Progenitor cell of endocrine pancreas (in vitro differentiated cells): ENCODE measurements at places on chromosomes 12 and 14. TPM values are rescaled to one million over a fixed set of nuclear protein-coding genes. Genes with fewer than 3 reads are reported as not detected.

TSPAN8 gene
- total RNA-seq = 0.33 and 1.0 TPM in 2 replicates

DNA sequence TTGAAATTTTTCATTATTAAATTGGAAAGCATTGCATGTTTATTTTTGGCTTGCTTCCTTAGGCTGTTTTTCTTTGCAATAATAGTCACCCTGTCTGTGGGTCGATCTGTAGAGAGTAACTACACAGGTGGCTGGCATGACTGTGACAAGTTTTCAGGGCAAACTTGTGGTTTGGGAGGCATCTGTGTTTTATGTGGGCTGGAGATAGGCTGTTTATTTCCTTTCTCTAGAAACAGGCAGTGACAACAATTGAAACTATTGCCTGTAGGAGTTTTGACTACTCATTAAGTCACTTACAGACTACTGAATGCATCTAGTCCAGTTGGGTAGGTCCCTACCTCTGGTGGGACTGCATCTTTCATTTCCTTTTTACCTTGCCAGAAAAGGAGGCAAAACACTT, 155.6 kb downstream of the DYRK2 start:
- no peak overlapping the region for H3K27ac ChIP-seq
- no peaks in the 10 kb centered on the region for H3K27me3 ChIP-seq
- DNase-seq = no peak
- H3K36me3 ChIP-seq = no peaks in the 10 kb centered on the region

GRCh38 chr14:105074601-105075053, 9.4 kb upstream of the GPR132 start:
- DNase-seq = no peak
- H3K27me3 ChIP-seq = peaks cover 13% of the 10 kb centered on the region
- H3K4me3 ChIP-seq = no peak overlapping the region
- peaks cover 2% of the 10 kb centered on the region for H3K4me1 ChIP-seq

TCL1B gene
- not detected in 2 replicates for total RNA-seq

DYNLL1 gene
- 356 and 386 TPM in 2 replicates for total RNA-seq

- H3K4me1 ChIP-seq = no peaks in the 10 kb centered on the region
- DNase-seq = no peak
- no peaks in the 10 kb centered on the region for H3K36me3 ChIP-seq
- no peak overlapping the region for H3K27ac ChIP-seq
- H3K27me3 ChIP-seq = no peaks in the 10 kb centered on the region
Measured at GRCh38 chr14:31505411-31505810, 17.6 kb upstream of the GPR33 start.

GRCh38 chr12:131511391-131511802, 199.5 kb upstream of the SFSWAP start:
- DNase-seq = no peak
- H3K36me3 ChIP-seq = no peaks in the 10 kb centered on the region
- H3K27me3 ChIP-seq = peaks cover 27% of the 10 kb centered on the region

GRCh38 chr14:63174760-63175191, 29.5 kb upstream of the RHOJ start:
- peaks cover 9% of the 10 kb centered on the region for H3K27me3 ChIP-seq
- H3K4me1 ChIP-seq = no peaks in the 10 kb centered on the region
- no peak overlapping the region for H3K4me3 ChIP-seq
- no peak for DNase-seq
- no peaks in the 10 kb centered on the region for H3K36me3 ChIP-seq

TRIM9 gene
- total RNA-seq = 1.7 and 2.6 TPM in 2 replicates

DNA sequence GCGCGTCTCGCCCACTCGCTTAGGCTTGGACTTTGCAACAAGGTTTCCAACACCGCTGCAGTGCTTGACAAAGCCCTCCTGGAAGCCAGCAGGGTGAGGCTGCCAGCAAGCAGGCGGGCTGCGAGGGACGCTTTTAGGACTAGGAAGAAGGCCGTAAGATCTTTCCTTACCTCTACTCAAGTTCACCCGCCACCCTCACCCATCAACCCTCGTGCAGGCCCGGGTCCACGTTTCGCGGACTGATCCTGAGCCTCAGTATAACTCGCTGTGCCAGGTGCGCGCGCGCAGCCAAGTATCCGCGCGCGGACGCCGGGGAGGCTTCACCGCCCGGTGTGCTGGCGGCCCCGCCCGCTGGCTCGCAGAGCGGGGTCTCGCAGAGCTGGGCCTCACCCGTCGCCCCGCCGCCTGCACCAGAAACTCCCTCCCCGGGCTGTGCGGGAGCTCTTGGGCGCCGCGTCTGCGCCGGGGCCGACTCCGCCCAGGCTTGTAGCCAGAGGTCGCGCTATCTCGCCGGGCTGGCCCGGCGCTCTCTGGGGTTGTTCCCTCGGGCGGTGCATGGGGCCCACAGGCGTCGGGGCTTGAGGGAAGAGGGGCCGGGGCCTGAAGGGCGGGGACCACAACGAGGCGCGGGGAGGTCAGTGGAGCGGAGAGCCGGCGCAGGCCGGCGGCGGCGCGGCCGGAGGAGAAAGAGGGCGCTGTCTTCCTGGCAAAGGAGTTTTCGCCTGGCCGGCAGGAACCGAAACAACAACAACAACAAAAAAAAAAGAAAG, 7.6 kb upstream of the SIX1 start:
- DNase-seq = peak; percentile 56

DNA sequence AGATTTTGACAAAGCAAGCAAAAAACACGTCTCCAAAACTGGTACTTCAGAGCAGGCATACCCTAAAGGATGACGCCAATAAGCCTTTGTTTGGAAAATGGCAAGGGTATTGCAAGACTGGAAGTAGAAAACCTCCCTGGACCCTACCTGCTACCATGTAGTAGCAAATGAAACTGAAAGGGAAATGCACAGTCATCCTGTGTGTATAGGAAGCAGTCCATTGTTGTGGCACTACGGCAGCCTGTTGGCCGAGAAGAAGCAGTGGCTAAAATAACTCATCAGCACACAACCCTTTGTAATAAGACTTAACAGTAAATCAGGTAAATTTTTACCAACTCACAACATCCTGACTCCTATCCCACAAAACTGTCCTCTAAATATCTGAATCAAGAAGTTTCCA, 386.4 kb downstream of the RGS6 start:
- DNase-seq = no peak
- no peak overlapping the region for H3K27ac ChIP-seq
- H3K27me3 ChIP-seq = no peaks in the 10 kb centered on the region
- H3K4me1 ChIP-seq = peaks cover 9% of the 10 kb centered on the region
- H3K4me3 ChIP-seq = no peak overlapping the region

DNA sequence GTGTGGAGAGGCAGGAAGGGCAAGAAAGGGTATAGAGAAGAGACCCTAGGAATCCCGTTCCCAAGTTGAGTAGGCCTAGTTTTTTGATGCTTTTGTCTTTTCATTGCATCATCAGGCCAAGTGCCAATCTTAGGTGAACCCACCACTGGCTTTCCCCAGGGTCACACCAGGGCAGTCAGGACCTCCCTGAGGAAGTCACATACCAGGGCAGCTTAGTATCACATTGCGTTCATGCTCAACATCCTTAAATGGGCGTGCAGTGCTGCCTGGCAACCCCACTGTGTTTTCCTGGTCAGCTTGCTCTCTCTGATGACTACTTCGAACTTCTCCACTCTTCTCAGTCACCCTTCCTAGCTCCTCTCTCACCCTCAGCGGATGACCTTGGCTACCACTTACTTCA, 9.0 kb downstream of the ASIC1 start:
- no peaks in the 10 kb centered on the region for H3K36me3 ChIP-seq
- DNase-seq = no peak
- no peak overlapping the region for H3K27ac ChIP-seq
- peaks cover 16% of the 10 kb centered on the region for H3K27me3 ChIP-seq
- no peaks in the 10 kb centered on the region for H3K4me1 ChIP-seq
- no peak overlapping the region for H3K4me3 ChIP-seq

COX8C gene
- total RNA-seq = 1.1 TPM in 1 of 2 replicates, not detected in the other

- peaks cover 3% of the 10 kb centered on the region for H3K4me1 ChIP-seq
- no peak overlapping the region for H3K4me3 ChIP-seq
- peaks cover 10% of the 10 kb centered on the region for H3K36me3 ChIP-seq
- no peak for DNase-seq
Measured at GRCh38 chr12:70319605-70320004, 46.5 kb upstream of the KCNMB4 start.

- H3K4me1 ChIP-seq = no peaks in the 10 kb centered on the region
- H3K27ac ChIP-seq = no peak overlapping the region
- H3K4me3 ChIP-seq = no peak overlapping the region
Measured at GRCh38 chr12:103455020-103455763, 40.6 kb downstream of the C12orf42 start.

- H3K4me3 ChIP-seq = no peak overlapping the region
- H3K4me1 ChIP-seq = no peaks in the 10 kb centered on the region
- no peak for DNase-seq
- H3K27me3 ChIP-seq = peaks cover 75% of the 10 kb centered on the region
- no peak overlapping the region for H3K27ac ChIP-seq
Measured at GRCh38 chr12:13973996-13974395, 7.4 kb downstream of the GRIN2B start.

VDR gene
- 0.31 and 0.38 TPM in 2 replicates for total RNA-seq

GRCh38 chr12:66932126-66932525, 253.2 kb upstream of the GRIP1 start:
- peaks cover 11% of the 10 kb centered on the region for H3K4me1 ChIP-seq
- no peaks in the 10 kb centered on the region for H3K27me3 ChIP-seq
- no peak overlapping the region for H3K27ac ChIP-seq
- H3K36me3 ChIP-seq = peaks cover under 1% of the 10 kb centered on the region
- no peak for DNase-seq
- H3K4me3 ChIP-seq = no peak overlapping the region

- H3K27me3 ChIP-seq = no peaks in the 10 kb centered on the region
- peaks cover 3% of the 10 kb centered on the region for H3K4me1 ChIP-seq
- H3K27ac ChIP-seq = no peak overlapping the region
- H3K36me3 ChIP-seq = no peaks in the 10 kb centered on the region
- DNase-seq = no peak
- no peak overlapping the region for H3K4me3 ChIP-seq
Measured at GRCh38 chr12:61846765-61847164, 413.4 kb upstream of the USP15 start.

GRCh38 chr14:53128303-53129028, 24.7 kb downstream of the DDHD1 start:
- DNase-seq = no peak
- H3K36me3 ChIP-seq = peaks cover 3% of the 10 kb centered on the region
- no peak overlapping the region for H3K4me3 ChIP-seq
- no peaks in the 10 kb centered on the region for H3K4me1 ChIP-seq
- no peak overlapping the region for H3K27ac ChIP-seq

DLK1 gene
- total RNA-seq = 5,491 and 5,856 TPM in 2 replicates

- no peak overlapping the region for H3K4me3 ChIP-seq
- H3K27ac ChIP-seq = no peak overlapping the region
- no peaks in the 10 kb centered on the region for H3K36me3 ChIP-seq
- no peaks in the 10 kb centered on the region for H3K4me1 ChIP-seq
Measured at GRCh38 chr12:60391791-60392190, 796.0 kb downstream of the SLC16A7 start.

- DNase-seq = no peak
- H3K36me3 ChIP-seq = no peaks in the 10 kb centered on the region
- H3K27me3 ChIP-seq = no peaks in the 10 kb centered on the region
- no peak overlapping the region for H3K4me3 ChIP-seq
- no peaks in the 10 kb centered on the region for H3K4me1 ChIP-seq
- no peak overlapping the region for H3K27ac ChIP-seq
Measured at GRCh38 chr14:40053416-40053815, 621.2 kb upstream of the FBXO33 start.

FBXL14 gene
- 33.9 and 37.7 TPM in 2 replicates for total RNA-seq

DNA sequence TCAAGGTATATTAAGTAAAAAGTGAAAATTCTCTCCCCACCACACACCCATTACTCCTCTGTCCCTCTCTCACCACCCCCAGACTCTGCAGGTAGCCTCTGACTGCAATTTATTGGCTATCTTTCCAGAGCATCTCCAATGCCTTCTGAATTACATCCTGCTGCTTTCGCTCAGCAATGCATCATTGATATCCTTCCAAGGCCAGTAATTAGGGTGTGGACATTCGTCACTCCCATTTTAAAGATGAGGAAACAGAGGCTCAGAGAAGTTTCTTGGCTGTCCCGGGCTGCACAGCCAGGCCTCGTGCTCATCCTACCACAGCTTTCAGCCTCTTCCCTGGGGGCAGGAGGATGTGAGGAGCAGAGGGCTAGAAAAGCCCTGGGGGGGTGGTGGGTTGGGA, 23.6 kb upstream of the PGF start:
- peaks cover 19% of the 10 kb centered on the region for H3K4me1 ChIP-seq
- H3K36me3 ChIP-seq = no peaks in the 10 kb centered on the region
- no peak overlapping the region for H3K4me3 ChIP-seq
- peaks cover 40% of the 10 kb centered on the region for H3K27me3 ChIP-seq
- DNase-seq = no peak
- H3K27ac ChIP-seq = peak overlapping the region; percentile 60

- no peaks in the 10 kb centered on the region for H3K36me3 ChIP-seq
- H3K4me1 ChIP-seq = no peaks in the 10 kb centered on the region
- peaks cover 64% of the 10 kb centered on the region for H3K27me3 ChIP-seq
- no peak overlapping the region for H3K4me3 ChIP-seq
Measured at GRCh38 chr12:52362118-52362726, 5.1 kb downstream of the KRT85 start.

BATF gene
- 0.55 TPM in 1 of 2 replicates, not detected in the other for total RNA-seq

GRCh38 chr12:39127401-39127800, 222.0 kb upstream of the CPNE8 start:
- H3K27me3 ChIP-seq = no peaks in the 10 kb centered on the region
- no peak overlapping the region for H3K4me3 ChIP-seq
- peaks cover 2% of the 10 kb centered on the region for H3K4me1 ChIP-seq
- no peak for DNase-seq

DNA sequence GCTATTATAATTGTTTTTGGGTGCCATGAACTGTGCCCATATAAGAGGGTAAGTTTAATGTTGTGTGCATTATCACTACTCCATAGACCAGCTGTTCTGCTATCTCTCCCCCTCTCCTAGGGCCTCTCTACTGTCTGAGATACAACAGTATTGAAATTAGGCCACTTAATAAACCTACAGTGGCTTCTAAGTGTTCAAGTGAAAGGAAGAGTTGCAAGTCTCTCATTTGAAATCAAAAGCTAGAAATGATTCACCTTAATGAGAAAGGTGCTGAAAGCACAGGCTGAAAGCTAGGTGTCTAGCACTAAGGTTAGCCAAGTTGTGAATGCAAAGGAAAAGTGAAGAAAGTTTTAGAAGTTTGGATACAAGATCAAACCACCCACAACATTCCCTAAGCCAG, 168.0 kb downstream of the SLC16A7 start:
- peaks cover 2% of the 10 kb centered on the region for H3K4me1 ChIP-seq
- no peaks in the 10 kb centered on the region for H3K27me3 ChIP-seq
- H3K4me3 ChIP-seq = no peak overlapping the region
- H3K27ac ChIP-seq = no peak overlapping the region

FAM186B gene
- 0.20 and 0.24 TPM in 2 replicates for total RNA-seq

GRCh38 chr12:83065562-83065961, 378.9 kb downstream of the TMTC2 start:
- no peak for DNase-seq
- H3K27ac ChIP-seq = no peak overlapping the region
- H3K4me1 ChIP-seq = peaks cover 2% of the 10 kb centered on the region
- H3K36me3 ChIP-seq = peaks cover 6% of the 10 kb centered on the region
- no peaks in the 10 kb centered on the region for H3K27me3 ChIP-seq

HSP90AA1 gene
- 796 and 811 TPM in 2 replicates for total RNA-seq

EPYC gene
- total RNA-seq = not detected in 2 replicates

- no peak for DNase-seq
- H3K27me3 ChIP-seq = peaks cover 2% of the 10 kb centered on the region
- H3K4me1 ChIP-seq = no peaks in the 10 kb centered on the region
- H3K27ac ChIP-seq = no peak overlapping the region
- no peaks in the 10 kb centered on the region for H3K36me3 ChIP-seq
- no peak overlapping the region for H3K4me3 ChIP-seq
Measured at GRCh38 chr14:78251308-78251707, 81.1 kb downstream of the NRXN3 start.

GRCh38 chr12:118813778-118814357, 167.5 kb upstream of the SRRM4 start:
- H3K4me1 ChIP-seq = peaks cover 7% of the 10 kb centered on the region
- H3K4me3 ChIP-seq = no peak overlapping the region
- H3K36me3 ChIP-seq = no peaks in the 10 kb centered on the region
- peak overlapping the region; percentile 12 for H3K27ac ChIP-seq
- no peak for DNase-seq

CLEC4A gene
- total RNA-seq = 0.36 and 1.0 TPM in 2 replicates
